Stimulated activated CD8-positive, alpha-beta memory T cell treated with anti-CD3 and anti-CD28 coated beads, Interleukin-7, amount 100 ng/mL, for 1 hour (primary cell): ENCODE measurements at places on chromosomes 13 and 19.

GRCh38 chr13:40189426-40189825, 477.0 kb downstream of the FOXO1 start:
- no peak for DNase-seq

- no peak for DNase-seq
Measured at GRCh38 chr13:88026241-88026640, 355.1 kb downstream of the SLITRK5 start.

GRCh38 chr13:42110410-42111155, 62.1 kb downstream of the DGKH start:
- no peak for DNase-seq

GRCh38 chr19:34838753-34839431, 65.9 kb upstream of the ZNF599 start:
- DNase-seq = no peak

- DNase-seq = no peak
Measured at GRCh38 chr13:100811928-100812327, 137.3 kb upstream of the TMTC4 start.

DNA sequence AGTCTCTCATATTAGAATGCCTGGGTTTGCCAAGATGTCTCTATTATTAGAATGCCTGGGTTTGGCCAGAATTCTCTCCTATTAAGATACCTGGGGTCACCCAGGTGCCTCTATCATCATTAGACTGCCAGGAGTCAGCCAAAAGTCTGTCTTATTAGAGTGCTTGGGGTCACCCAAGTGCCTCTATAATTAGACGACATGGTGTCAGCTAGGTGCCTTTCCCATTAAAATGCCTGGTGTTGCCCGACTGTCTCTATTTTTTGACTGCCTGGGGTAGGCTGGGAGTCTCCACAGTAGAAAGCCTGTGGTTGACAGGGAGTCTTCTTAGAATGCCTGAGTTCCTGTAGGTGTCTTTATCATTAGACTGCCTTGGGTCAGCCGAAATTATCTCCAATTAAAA, 1536.6 kb downstream of the UQCRFS1 start:
- DNase-seq = no peak

GRCh38 chr19:55287361-55288079, 3.7 kb downstream of the BRSK1 start:
- DNase-seq = no peak
